OCI-LY7 (cell line): ENCODE measurements at places on chromosomes 7 and 10.

GRCh38 chr7:152158801-152159587 is 133.5 kb downstream of the GALNT11 start:
- peak; percentile 93 for DNase-seq

DNA sequence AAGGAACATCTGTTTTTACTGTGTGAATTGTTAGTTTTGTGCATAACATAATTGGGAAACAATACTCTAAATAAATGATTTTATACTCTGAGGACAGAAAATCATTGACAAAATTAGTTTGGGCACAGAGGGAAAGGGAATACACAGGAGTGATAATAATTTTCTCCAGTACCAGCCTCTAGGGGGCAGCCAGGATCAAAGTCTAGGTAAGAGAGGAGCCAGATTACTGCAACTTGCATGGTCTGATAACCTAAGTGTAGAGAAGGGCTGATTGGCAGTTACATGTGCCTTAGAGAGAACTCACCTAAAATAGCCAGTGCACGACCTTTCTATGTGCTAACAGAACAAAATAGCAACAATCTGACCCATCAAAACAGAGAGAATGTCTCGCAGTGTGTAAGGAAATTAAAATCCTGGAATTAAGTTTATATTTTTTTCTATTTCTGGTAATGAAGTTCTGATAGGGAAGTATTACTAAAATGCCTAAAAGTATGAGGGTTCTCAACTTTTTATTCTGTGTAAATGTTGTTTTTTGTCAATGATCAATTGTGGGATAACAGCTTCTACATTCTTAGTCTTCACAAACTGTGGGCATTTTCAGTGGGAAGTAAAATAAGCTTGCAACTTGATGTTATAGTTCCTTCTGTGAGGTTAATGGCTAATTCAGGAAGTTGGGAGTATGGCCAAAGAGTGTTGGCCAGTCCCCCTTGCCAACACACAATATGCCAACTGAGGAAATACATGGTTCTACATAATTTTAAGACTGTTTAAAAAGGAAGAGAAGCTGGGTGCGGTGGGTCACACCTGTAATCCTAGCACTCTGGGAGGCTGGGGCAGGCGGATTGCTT is 66.4 kb downstream of the EXOC6 start:
- DNase-seq: peak; percentile 68

DNA sequence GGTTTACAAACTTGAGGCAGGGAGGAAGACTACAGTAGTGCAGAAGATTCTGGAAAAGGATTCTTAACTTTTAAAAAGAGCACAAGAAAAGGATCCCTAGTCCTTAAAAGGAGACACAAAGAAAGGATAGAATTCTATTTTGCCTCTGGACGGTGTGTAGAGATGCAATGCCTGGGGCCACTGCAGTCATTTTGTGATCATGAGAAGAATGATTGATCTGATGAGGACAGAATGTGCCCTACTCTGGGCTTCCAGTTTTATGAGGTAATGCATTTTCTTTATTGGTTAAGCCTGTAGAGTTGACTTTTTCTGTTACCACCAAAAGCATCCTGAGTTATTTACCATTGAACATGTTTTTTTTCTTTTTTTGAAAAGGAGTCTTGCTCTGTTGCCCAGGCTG is 28.3 kb upstream of the UCMA start:
- DNase-seq: no peak

DNA sequence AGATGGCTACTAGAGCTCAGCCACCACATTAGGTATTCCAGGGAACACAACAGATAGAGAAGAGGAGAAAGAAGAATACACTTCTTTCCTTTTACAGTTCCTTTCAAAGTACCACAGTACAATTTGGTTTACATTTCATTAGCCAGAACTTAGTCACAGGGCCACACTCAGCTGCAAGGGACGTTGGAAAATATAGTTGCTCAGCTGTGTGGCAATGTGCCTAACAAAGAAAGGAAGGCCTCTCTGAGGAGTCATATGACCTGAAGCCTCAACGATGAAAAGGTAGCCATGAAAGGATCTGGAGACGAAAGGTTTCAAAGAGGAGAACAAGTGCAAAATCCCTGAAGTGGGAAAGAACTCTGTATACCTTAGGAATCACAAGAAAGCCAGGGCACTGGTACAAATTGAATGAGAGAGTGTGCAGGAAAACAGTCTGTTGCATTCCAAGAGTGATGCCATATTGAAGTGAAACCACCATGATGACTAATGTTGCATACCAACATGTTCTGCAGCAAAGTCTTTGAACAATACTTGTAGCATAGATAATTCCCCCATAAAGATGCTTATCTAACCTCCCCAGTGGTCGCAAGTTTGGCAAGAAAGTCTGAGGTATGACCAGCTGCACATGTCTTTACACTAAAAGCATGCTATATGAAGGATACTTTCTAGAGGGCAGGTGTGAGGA is 278.9 kb downstream of the HPSE2 start:
- no peak for DNase-seq

GRCh38 chr10:116274064-116274904 is 1.3 kb upstream of the GFRA1 start:
- DNase-seq: no peak

DNA sequence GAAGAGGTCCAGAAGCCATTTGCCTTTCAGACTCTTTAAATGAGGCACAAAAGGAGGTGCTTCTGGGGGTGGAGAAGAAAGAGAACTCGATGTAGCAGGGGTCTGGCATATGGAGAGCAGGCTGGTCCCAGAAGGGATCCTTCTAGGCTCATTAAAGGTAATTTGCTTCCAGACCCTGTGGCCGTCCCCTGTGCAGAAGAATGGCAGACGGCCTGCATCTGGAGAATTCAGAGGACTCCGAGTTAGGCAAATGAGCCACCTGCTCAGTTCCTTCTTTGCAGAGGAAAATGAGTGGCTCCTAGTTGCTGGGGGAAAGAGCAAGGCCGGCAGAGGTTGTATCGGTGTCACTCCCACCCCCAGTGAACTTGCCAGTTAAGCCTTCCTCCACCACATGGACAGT is 73.8 kb upstream of the FAM180A start:
- DNase-seq: no peak

GRCh38 chr7:13421776-13422175 is 567.7 kb downstream of the ETV1 start:
- DNase-seq: no peak

- DNase-seq: no peak
Observed at GRCh38 chr10:49634069-49634660, 20.3 kb downstream of the CHAT start.

- DNase-seq: no peak
Observed at GRCh38 chr10:22252801-22253579, 35.2 kb upstream of the EBLN1 start.

DNA sequence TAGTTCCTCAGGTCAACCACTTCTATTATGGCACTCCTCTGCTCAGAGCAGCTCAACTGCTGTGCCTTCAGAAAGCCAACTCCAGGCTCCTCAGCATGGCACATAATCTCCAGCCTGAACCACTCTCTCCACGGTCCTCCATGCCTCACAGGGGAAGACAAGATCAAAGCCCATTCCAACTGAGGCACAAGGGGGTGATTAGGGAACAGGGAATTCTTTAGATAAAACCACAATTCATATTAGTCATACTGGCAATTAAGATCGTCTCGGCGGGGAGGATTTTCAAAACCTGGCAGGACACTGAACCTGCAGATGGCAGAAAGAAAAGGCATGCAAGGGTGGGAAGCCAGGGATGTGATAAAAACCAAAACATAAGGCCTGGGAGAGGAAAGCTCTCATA is 361.6 kb downstream of the FGFR2 start:
- no peak for DNase-seq

- no peak for DNase-seq
Observed at GRCh38 chr10:27258838-27259812, 18.5 kb upstream of the ACBD5 start.

GRCh38 chr7:55533050-55533728 is 39.1 kb downstream of the VOPP1 start:
- DNase-seq: peak; percentile 96

DNA sequence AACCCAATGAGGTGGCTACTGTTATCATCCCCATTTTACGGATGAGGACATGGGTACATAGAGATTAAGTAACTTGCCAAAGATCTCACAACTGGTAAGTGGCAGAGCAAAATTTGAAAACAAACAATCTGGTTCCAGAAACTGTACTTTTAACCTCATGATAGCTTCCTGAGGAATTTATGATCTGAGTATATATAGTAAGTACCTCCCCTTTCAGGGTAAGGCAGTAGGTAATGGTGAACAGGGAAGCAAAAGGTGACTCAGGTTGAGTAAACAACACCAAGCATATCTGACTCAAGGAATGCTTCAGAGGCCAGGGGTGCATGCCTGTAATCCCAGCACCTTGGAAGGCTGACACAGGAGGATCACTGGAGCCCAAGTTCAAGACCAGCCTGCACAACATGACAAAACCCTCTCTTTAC is 21.1 kb downstream of the KLLN start:
- no peak for DNase-seq

DNA sequence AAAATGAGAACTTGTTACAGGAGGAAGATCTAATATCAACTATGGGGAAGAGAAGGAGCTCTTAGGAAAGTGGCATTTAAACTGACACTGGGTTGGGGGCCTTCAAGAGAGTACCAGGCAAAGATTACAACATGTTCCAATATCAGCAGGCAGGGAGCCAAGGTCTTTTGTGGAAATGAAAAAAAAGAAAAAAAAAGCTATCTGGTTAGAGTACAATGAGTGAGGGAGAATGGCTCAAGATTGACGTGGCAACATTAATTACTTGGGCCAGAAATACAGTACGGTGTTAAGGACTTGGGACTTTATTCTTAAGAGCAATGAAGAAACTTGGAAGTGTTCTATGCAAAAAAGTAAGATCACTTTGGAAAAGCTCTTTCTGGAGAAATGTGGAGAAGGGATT is 132.3 kb upstream of the CDK1 start:
- DNase-seq: no peak

GRCh38 chr7:42144604-42145003 is 92.4 kb downstream of the GLI3 start:
- no peak for DNase-seq

GRCh38 chr7:74464931-74465886 is 11.5 kb downstream of the GTF2IRD1 start:
- peak; percentile 75 for DNase-seq

DNA sequence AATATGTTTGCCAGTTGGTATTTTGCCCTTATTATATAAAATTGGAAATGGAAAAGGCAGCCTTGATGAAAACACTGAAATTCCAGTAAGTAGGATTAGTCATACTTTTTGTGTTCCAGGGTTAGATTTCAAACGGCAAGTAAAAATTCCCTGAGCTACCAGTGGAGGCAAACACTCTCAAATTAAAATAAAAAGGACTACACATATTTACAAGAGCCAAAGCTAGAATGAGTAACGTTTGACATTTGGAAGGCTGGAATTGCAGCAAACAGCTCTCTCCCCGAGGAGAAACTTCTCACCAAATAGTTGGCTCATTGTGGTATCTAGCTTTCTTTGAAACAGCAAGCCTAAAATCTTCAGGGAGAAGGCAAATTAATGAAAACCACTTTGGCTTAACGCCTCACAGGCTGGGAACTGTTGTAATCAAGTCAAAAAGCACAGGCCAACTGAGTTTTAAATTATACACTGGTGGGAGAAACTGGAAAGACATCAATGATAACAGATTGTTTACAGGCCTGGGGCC is 288.4 kb downstream of the SNX13 start:
- no peak for DNase-seq

DNA sequence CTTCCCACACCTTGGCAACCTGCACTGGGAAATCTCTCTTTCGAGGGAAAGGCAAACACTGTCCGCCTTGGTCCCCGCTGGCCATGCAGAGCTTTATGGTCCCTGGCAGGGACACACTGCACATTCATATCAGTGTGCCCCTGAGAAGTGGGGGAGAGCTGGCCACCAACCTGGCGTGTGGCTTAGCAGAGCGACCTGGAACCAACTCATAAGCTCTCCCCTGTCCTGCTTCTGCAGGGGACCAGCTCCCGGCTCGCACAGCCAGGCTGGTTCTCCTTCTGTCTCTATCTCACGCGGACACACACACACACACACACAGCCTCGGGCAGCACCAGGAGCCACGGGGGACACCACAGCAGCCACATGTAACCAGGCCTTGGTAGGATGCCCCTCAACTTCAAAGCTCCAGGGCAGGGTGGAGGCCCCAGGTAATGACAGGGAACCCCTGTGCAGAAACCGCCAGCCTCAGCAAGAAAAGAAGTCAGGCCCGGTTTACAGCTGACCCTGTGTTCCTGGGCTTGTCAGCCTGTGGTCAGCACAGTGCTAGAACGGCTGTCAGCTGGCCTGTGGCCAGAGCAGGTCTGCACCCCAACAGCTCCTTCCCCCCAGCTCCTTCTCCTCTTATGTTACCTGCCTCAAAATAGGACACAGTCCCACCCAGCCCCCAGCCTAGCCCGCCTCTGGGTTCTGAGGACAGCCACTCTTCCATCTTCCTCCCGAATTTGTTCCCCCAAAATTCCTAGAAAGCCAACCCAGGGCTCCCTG is 69.3 kb downstream of the OAT start:
- DNase-seq: no peak

DNA sequence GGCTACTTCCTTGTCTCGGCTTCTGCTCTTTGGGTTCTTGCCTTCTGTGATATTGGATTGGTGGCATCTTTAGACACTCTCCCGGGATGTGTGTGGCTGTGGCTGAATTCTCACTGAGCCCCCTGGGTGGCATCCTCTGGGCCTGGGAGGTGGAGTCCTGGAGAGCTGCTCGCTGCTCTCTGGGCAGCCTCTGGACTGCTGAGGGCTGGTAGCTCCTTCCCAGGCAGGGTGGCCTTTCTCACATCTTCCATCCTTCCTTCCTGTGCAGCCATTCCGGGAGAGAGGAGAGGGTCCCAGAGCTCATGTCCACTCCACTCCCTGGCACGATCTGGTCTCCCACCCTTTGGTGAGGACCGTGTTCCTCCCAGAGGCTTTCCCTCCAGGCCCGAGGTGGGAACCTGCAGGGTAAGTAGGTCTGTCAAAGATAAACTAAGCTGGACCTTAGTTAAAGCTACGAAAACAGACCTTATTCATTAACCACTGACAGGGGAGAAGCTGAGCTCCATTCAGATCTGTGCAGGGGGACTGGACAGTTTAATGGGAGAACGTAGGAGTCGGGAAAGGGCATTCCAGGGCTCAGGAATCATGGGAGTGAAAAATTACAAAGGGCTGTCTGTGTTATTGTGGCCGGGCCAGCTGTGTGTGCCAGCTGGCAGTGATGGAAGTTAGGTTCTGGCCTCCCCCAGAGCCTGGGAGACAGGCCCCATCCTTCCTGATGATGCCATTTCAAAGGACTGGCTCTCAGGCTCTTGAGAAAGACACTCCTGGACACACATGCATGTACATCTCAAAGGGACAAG is 8.7 kb downstream of the ATP6V0E2 start:
- DNase-seq: no peak

GRCh38 chr10:35351021-35351420 is 14.7 kb downstream of the CCNY start:
- DNase-seq: no peak

- no peak for DNase-seq
Observed at GRCh38 chr7:44471850-44472249, 18.6 kb downstream of the NUDCD3 start.

GRCh38 chr7:108989319-108989718 is 419.6 kb downstream of the DNAJB9 start:
- no peak for DNase-seq

GRCh38 chr7:129774871-129775694 is 163.6 kb downstream of the NRF1 start:
- DNase-seq: no peak
